ENCODE measurements at places on chromosomes 13 and 19. TPM values are rescaled to one million over a fixed set of nuclear protein-coding genes. Genes with fewer than 3 reads are reported as not detected.

Gene CCNA1
- 0.66 TPM for total RNA-seq

Gene RYR1
- 2.5 TPM for total RNA-seq

Gene SERP2
- 3.6 TPM for total RNA-seq

Gene KCTD4
- total RNA-seq: 0.35 TPM

Gene FUT1
- total RNA-seq: 0.54 TPM

GRCh38 chr19:47836038-47836437 is 14.3 kb downstream of the CRX start:
- no peak overlapping the region for H3K4me3 ChIP-seq
- no peaks in the 10 kb centered on the region for H3K4me1 ChIP-seq
- no peak overlapping the region for H3K27ac ChIP-seq
- no peaks in the 10 kb centered on the region for H3K27me3 ChIP-seq
- H3K36me3 ChIP-seq: no peaks in the 10 kb centered on the region
- no peak for DNase-seq

GRCh38 chr19:51781999-51782398 is 13.0 kb upstream of the FPR3 start:
- H3K27ac ChIP-seq: no peak overlapping the region
- no peak overlapping the region for H3K4me3 ChIP-seq
- H3K4me1 ChIP-seq: no peaks in the 10 kb centered on the region
- H3K36me3 ChIP-seq: no peaks in the 10 kb centered on the region
- no peaks in the 10 kb centered on the region for H3K27me3 ChIP-seq

GRCh38 chr13:47463726-47464125 is 537.3 kb downstream of the SUCLA2 start:
- no peaks in the 10 kb centered on the region for H3K36me3 ChIP-seq
- H3K27me3 ChIP-seq: no peaks in the 10 kb centered on the region
- no peaks in the 10 kb centered on the region for H3K4me1 ChIP-seq

DNA sequence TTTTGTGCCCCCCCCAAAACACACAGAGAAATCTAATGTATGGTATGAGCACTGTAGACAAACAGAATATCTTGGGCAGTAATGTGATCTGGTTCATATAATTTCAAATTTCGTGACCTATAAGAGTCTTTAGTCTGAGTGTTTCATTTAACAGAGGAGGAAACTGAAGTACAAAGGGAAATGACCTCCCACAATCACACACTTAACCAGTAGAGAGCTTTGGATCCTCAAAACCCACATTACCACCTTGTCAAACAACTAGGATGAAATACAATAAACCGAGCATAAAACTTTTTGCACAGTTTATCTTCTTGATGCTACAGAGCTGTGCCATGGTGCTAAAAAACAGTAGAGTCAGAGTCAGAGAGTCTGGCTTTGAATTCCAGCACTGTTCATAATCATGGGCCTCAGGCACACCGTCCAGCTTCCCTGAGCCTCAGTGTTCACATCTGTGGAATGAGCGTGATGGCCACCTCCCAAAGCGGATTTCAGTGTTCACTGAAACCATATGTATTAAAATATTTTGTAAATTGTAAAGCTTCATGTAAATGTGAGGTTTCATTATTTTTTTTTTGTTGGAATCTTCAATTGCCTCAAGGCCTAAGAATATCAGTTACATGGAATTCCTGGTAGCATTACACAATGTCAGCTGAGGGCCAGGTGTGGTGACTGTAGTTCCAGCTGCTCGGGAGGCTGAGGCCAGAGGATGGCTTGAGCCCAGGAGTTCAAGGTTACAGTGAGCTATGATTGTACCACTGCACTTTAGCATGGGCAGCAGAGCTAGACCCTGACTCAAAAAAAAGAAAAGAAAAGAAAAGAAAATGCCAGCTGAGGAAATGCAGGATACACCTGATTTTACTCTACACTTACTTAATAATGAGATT is 126.4 kb upstream of the FRY start:
- no peak for DNase-seq
- H3K27ac ChIP-seq: no peak overlapping the region
- H3K36me3 ChIP-seq: no peaks in the 10 kb centered on the region
- H3K4me1 ChIP-seq: no peaks in the 10 kb centered on the region
- no peaks in the 10 kb centered on the region for H3K27me3 ChIP-seq
- H3K4me3 ChIP-seq: no peak overlapping the region

- H3K27me3 ChIP-seq: no peaks in the 10 kb centered on the region
- H3K4me3 ChIP-seq: no peak overlapping the region
- no peaks in the 10 kb centered on the region for H3K4me1 ChIP-seq
- no peaks in the 10 kb centered on the region for H3K36me3 ChIP-seq
Observed at GRCh38 chr13:65943024-65943423, 1287.1 kb downstream of the PCDH9 start.

DNA sequence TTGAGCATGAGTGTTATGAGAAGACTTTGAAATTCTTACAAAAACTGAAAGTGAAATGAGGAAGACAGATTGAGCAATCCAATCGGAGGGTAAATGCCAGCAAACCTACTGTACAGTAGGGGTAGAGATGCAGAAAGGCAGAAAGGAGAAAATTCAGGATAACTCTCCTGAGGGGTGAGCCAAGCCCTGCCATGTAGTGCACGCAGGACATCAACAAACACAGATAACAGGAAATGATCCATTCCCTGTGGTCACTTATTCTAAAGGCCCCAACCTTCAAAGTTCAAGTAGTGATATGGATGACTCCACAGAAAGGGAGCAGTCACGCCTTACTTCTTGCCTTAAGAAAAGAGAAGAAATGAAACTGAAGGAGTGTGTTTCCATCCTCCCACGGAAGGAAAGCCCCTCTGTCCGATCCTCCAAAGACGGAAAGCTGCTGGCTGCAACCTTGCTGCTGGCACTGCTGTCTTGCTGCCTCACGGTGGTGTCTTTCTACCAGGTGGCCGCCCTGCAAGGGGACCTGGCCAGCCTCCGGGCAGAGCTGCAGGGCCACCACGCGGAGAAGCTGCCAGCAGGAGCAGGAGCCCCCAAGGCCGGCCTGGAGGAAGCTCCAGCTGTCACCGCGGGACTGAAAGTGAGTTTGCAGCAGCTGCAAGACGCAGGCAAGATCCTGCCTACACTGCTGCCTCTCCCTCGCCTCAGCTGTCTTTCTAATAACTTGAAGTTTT is at the start of gene TNFSF13B:
Gene TNFSF13B, plus strand, starts transcription at position 118 of the 728 bp plus-strand sequence. Its CDS starts 178 bp downstream, at position 296.
- peak within 1 kb of the TSS; percentile 43 for H3K27ac ChIP-seq
- H3K4me1 ChIP-seq: no peaks in the 10 kb centered on the region
- DNase-seq: peak; percentile 60
- H3K4me3 ChIP-seq: peak within 1 kb of the TSS; percentile 59
- H3K27me3 ChIP-seq: no peaks in the 10 kb centered on the region
- H3K36me3 ChIP-seq: no peaks in the 10 kb centered on the region

- no peak overlapping the region for H3K4me3 ChIP-seq
- H3K4me1 ChIP-seq: no peaks in the 10 kb centered on the region
- no peak overlapping the region for H3K27ac ChIP-seq
- DNase-seq: no peak
- no peaks in the 10 kb centered on the region for H3K27me3 ChIP-seq
Observed at GRCh38 chr13:22298530-22298929, 627.7 kb downstream of the FGF9 start.

DNA sequence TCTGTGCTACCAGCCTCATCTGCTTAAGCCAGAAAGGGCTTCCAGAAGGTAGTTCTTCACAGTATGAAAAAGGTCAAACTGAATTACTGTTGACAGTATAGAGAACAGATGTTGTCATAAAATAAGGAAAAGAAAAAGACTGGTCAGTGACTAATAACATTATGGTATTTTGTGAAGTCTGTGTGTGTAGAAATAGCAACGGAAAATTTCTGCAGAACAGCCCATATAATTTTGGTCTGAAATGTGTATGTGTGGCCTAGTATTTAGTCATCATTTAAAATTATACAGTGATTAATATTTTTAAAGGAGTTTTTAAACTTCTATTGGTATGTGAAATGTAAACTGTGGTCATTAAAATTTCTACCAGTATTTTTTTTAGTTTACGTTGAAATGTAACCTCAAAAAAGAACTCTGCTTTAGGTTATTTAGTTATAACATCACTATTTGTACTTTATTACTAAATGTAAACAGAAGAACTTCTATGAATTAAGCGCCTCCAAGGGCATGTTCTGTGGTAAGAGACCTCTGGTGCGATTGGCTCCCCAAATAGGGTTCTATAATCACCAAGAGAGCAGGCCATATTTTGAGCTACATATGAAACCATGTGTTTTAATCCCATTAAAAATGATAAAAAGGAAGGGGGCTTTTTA is 3.3 kb upstream of the GPR183 start:
- no peak overlapping the region for H3K27ac ChIP-seq
- H3K4me1 ChIP-seq: no peaks in the 10 kb centered on the region
- H3K4me3 ChIP-seq: no peak overlapping the region

DNA sequence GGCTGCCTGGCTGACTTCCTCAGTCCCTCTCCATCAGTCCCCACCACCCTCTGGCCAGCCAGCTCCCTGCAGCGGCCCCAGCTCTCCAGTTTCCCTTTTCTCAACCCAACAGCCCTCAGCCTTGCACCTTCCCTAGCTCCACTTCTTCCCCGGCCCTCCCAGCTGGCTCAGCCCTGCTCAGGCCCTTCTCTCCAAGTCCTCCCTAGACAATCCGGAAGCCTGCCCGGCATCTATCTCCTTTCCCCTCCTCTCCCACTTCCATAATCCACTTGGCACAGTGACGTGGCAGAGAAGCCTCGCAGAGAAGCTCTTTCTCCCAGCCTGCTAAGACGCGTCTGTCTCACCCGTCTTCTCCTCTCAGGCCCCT is 1.1 kb downstream of the UBXN6 start:
- no peaks in the 10 kb centered on the region for H3K36me3 ChIP-seq
- H3K4me1 ChIP-seq: peaks cover 18% of the 10 kb centered on the region
- H3K4me3 ChIP-seq: peak overlapping the region; percentile 74
- DNase-seq: no peak
- H3K27ac ChIP-seq: peak overlapping the region; percentile 80

GRCh38 chr19:16139752-16140151 is 3.7 kb upstream of the HSH2D start:
- H3K27me3 ChIP-seq: no peaks in the 10 kb centered on the region
- H3K4me1 ChIP-seq: peaks cover 10% of the 10 kb centered on the region
- H3K36me3 ChIP-seq: no peaks in the 10 kb centered on the region
- DNase-seq: peak; percentile 76

Measured in Peyer's patch (tissue), 4 donors.